Motor neuron (in vitro differentiated cells): ENCODE measurements at places on chromosomes 6 and 20. TPM values are rescaled to one million over a fixed set of nuclear protein-coding genes. Genes with fewer than 3 reads are reported as not detected.

- ATAC-seq, result no peak
Observed at GRCh38 chr20:53434662-53435061, 159.0 kb downstream of the ZNF217 start.

- ATAC-seq, result no peak
Observed at GRCh38 chr6:41500561-41500960, 45.6 kb upstream of the FOXP4 start.

DNA sequence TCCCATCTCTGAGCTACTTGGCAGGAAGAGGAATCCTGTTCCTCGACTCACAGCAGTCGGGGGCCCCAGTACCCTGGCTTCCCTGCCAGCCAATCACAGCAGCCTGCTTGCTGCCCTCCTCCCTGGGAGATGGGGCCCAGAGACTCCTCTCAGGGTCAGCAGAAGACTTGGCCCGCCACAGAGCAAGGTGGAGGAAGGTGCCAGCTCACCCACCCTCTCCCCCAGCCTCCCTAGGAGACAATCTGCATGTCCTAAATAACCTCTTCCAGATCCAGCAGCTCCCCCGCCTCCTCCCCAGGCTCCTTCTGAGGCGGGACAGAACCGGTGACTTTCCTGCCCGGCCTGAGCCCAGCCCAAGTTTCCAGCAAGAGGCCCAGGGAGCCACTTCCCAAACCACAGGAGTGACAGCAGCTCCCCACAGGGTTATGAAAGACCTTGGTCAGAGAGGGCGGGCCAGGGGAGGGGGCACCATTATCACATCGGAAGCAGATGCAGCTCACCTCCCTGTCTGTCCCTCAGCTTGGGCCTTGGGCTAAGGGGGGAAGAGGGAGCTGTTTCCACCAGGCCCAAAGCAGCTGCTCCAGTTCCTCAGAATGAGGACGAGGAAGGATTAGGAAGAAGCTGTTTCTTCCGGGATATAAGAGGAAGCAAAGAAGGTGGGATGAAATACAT lies 2.3 kb downstream of the CCND3 start:
- ATAC-seq, result no peak

DNA sequence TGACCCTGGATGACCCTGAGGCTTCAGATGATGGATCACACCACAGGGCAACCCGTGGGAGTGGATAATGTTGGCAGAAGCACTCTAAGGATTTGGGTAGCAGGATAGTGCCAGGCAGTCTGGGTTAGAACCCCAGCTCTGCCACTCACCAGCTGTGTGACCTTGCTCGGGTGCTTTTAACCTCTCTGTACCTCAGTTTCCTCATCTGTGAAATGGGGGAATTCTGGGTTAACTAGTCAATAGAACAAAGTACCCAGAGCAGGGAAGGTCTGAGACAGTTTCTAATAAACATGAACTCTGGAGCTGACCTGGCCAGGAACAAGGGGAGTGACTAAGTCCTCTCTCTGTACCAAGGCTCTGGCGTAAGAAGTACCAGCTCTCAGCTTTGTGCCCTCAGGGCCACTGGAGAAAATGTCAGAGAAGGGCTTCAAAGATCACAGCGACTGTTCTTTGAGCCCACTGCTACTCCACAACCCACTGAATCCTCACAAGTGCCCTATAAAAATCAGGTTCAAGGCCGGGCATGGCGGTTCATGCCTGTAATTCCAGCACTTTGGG lies 14.7 kb upstream of the NOL4L start:
- ATAC-seq, result no peak

GRCh38 chr6:1737463-1738311 lies 128.0 kb downstream of the FOXC1 start:
- no peak for ATAC-seq

DNA sequence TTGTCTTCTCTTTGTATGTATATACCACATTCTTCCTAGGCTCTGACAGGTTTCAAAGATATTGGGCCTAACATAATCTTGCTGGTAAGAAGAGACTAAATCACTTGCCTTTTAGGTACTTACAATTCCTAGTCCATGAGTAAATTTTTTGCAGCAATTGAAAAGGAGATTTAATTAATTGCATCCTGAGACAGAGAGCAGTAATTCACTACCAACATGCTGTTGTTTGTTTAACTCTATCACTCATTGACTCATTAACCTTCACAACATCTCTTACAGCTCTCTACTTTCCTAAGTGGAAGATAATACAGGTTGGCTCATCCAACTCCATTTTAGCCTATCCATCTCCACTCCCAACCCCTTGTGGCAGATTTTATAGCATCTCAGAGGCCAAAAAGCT lies 280.4 kb downstream of the ALDH8A1 start:
- peak; percentile 22 for ATAC-seq

- ATAC-seq, result no peak
Observed at GRCh38 chr6:157281570-157281969, 41.7 kb downstream of the TMEM242 start.

DNA sequence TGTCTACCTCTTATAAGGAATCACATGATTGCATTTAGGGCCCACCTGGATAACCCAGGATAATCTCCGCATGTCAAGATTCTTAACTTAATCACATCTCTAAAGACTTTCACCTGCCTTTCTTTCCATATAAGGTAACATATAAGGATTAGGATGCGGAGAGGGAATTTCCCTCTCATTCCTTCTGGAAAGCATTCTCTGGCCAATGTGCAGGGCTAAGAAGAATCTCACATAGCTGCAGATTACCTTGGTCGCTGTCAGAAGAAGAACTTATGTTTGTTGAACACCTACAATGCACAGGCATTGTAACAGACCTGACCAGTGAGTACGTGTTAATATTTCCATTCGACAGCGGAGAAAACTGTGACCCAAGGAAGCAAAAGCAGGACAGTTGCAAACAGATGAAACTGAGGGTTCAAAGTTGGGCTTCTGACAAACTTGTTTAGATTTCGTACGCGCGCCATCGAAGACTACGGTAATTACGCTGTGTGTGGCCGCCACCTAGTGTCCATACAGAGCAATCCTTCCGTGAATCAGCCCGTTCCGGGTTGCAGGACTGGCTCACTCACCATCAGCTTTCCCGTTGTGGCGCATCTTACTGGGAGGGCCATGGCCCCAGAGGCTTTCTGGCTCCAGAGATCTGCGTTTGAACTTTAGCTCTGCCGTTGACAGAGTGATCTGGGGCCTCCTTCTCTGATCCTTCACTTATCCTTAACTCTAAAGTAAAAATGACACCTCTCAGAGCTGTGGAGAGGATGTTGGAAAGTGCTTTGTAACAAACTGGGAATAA lies 9.5 kb downstream of the C20orf202 start:
- ATAC-seq, result peak; percentile 88

GRCh38 chr6:57257911-57258541 lies 35.9 kb upstream of the RAB23 start:
- ATAC-seq, result no peak

Gene FILIP1
- total RNA-seq, result 10.8 TPM in 2 replicates

Gene PROKR2
- 0.50 TPM in 1 of 2 replicates, not detected in the other for total RNA-seq

Gene ADGB
- 0.05 TPM in 1 of 2 replicates, not detected in the other for total RNA-seq

Gene BPIFB4
- total RNA-seq, result 0.27 TPM in 1 of 2 replicates, not detected in the other

Gene TFEB
- total RNA-seq, result 4.6 and 6.6 TPM in 2 replicates

Gene SLC17A1
- not detected in 2 replicates for total RNA-seq

Gene CENPQ
- 8.2 and 8.8 TPM in 2 replicates for total RNA-seq

Gene UCKL1
- total RNA-seq, result 51.4 and 52.5 TPM in 2 replicates

Gene HLA-DQB1
- total RNA-seq, result 0.27 and 0.31 TPM in 2 replicates

Gene TDP2
- total RNA-seq, result 21.7 and 23.3 TPM in 2 replicates

Gene GABRR1
- total RNA-seq, result 0.11 TPM in 1 of 2 replicates, not detected in the other
